Naive thymus-derived CD8-positive, alpha-beta T cell (primary cell): ENCODE measurements at places on chromosomes 2 and 18. TPM values are rescaled to one million over a fixed set of nuclear protein-coding genes. Genes with fewer than 3 reads are reported as not detected.
A peak's percentile ranks its signal among the peaks of the same experiment; 100 is the strongest.

DNA sequence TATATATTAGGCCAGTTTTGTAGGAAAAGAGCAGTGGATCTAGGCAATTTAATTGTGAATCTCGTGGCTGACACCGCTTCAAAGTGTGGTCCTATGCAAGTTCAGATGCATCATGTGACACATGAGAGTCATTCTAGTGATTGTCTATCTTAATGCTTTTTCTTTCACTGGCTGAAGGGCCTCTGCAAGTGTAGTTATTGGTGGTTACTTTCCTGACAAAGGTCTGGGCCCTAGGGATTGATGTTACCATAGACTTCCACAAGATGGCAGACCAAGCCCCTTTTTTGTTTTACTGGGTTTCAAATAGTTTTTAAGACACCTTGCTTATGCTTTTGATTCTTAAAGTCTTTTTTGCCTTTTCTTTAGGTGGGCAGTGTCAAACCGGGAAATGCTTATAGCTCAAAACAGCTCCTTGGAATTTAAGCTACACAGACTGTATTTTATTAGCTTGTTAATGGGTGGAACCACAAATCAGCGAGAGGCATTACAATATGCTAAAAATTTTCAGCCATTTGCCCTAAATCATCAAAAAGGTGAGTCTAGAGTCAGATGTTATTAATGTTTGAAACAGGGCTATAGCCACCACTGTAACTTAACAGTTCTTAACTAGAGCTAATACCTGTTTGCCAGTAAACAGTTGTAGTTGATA is 25.9 kb downstream of the CD8A start:
- DNase-seq, result peak; percentile 63

DNA sequence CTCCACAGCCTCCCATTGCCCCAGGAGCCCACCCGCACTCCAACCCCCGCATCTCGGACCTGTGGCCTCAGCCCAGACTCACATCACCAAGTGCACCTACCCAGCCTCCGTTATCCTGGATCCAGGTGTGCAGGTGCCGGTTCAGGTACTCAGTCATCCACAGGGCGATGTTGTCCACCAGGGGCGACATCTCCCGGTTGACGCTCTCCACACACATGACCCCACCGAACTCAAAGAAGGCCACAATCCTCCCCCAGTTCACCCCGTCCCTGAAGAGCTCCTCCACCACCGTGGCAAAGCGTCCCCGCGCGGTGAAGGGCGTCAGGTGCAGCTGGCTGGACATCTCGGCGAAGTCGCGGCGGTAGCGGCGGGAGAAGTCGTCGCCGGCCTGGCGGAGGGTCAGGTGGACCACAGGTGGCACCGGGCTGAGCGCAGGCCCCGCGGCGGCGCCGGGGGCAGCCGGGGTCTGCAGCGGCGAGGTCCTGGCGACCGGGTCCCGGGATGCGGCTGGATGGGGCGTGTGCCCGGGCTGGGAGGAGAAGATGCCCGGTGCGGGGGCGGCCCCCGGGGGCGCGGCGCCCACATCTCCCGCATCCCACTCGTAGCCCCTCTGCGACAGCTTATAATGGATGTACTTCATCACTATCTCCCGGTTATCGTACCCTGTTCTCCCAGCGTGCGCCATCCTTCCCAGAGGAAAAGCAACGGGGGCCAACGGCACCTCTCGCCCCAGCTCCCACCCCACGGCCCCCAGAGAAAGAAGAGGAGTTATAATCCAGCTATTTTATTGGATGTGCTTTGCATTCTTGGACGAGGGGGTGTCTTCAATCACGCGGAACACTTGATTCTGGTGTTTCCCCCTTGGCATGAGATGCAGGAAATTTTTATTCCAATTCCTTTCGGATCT is 1.3 kb downstream of the BCL2 start:
- DNase-seq, result peak; percentile 74

DNA sequence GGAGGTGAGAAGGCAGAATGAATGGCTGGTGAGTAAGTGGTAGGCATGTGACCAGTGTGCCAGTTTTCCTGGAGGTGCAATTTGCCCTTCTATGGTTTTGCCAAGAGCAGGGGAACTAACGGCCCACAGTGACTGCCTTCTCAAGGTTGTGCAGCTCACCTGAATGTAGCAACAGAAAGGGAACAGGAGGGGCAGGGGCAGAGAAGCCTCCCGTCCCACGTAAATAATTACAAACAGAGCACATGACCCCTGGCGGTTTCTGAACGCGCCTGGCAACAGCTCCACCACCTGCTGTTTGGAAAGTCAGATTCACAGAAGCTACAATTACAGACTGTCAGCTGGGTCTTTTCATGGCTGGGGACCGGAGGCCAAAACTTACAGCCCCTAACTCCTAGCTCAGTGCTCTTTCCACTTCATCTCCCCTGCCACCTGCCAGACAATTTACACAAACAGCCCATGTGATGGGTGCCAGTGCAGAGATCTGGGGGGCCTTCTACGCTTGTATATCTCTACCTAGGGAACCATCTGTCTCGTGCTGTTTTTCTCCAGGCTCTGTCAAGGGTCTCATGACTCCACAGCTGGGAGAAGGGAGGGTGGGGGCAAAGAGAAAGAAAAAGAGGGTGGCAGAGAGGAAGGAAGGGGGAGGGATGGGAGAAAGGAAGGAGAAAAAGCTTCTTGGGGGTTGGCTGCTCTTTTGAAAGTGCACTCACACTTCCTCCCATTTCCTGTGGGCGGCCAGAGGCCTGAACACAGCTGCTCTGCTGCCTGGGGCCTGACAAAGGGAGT is 69.6 kb downstream of the POLR1A start:
- peak; percentile 84 for DNase-seq

- DNase-seq, result no peak
These were observed 162.7 kb downstream of the PPP1R1C start for GRCh38 chr2:182148344-182148743.

GRCh38 chr18:9808295-9809241 is 77.2 kb upstream of the TXNDC2 start:
- no peak for DNase-seq

DNA sequence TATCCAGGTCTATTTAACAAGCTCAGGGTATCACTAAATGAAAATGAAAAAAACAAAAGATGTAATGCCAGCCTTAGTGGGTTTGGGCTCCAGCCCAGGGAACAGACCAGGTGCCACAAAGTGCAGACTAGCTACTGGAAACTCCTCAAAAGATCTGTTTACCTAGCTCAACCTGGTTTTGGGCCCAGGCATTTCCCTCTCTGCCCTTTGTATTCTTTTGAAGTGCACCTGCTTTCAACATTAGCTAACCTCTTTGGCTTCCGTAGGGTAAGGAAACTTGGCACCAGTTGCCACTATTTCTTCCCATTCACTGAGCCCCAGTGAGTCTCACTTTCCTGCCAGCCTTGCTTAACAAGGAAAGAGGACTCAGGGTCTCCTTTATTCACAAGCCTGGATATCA is 123.6 kb upstream of the CDCA7 start:
- DNase-seq, result no peak

DNA sequence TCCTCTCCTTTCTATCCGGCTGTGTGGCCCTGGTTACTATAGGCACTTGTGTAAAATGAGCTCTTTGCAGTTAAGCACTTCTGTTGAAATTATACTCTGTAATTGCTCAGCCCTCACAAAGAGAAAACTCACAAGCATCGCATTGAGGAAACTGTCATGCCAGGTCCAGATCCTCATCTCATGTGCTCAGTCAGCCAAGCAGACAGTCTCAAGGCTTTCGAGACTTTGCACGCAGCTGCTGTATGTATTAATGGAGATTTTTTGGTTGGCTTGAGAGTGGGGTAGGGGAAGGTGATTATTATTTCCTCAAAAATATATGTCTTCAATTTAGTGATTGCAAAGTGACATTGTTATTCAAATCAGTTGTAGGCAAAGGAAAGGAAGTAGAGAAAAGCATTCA is 33.0 kb upstream of the PHLPP1 start:
- no peak for DNase-seq

DNA sequence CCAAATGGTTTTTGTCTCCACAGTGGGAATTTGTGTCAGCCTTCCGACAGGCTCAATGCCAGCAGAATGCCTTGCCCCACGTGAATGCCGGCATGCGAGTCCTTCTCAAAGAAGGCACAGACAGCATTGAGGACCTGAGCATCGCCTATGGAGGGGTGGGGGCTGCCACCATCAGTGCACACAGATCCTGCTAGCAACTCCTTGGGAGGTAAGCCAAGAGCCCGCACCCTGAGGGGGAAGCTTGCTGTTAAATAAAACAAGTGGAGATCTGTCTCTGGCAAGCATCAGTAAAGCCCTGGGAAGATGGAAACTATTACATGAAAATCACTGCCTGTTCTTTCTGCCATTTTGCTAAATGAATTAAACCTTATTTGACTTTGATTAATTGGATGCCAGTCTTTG is 67.5 kb upstream of the BZW1 start:
- DNase-seq, result no peak

DNA sequence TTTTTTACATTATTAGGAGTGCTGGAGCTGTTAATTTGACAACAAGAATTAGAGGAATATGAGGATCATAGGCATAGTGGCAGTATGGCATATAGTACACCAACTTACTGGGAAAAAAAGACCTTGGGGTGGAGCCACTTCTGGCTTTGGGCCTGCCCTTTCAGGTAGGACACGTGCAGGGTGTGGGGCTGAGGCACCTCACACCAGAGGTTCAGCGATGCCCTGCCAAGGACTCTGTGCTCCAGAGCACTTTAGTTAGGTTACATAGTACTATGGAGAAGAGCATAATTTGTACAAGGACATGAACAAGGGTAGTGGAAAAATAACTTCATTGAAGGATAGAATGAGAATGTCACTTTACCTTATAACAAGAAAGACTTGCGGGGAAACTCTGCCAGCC is 77.1 kb upstream of the CD302 start:
- DNase-seq, result no peak

GRCh38 chr2:108417254-108417653 is 31.8 kb upstream of the GCC2 start:
- DNase-seq, result no peak

DNA sequence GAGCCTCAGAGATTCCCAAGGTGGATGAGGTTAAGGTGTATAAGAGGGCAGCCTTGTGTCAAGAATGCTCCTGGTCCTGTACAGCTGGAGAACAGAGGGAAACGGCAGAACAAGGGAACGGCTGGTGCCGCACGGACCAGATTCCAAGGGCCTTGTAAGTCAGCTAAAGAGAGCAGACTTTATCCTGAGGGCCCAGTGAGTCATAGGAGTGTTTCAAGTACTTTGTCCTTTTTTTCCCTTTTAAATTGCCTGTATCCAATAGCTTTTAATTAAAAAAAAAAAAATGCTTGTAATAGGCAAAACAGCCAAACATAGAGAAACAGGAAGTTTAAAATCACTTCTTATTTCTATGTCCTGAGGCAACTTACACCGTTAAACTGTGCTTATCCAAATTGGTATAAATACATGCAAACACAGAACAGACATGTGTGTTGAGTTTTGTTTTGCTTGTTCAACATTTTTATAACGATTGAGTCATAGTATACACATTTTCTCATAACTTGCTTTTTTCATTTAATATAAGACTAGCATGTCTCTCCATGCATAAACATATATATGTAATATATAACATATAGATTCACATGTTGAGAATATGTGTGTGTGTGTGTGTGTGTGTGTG is 42.1 kb upstream of the EVA1A start:
- DNase-seq, result no peak

DNA sequence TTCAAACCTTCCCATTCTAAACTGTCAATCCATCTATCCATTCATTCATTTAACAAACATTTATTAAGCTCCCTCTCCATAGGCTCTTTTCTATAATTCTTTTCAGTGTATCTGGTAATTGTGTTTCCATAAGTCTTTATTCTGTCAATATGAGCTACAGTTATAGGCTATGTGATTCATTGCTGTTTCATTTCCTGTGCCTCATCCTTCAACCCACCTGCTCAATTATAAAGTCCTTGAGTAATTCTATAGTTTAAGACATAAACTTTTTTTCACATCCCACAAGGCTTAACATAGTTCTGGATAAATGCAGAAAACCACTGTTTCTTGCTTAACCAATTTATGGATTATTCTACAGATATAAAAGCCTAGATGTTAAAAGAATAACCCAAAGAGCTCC is 84.2 kb upstream of the PIK3C3 start:
- DNase-seq, result no peak

GRCh38 chr18:45416168-45416567 is 199.1 kb upstream of the SLC14A2 start:
- no peak for DNase-seq

DNA sequence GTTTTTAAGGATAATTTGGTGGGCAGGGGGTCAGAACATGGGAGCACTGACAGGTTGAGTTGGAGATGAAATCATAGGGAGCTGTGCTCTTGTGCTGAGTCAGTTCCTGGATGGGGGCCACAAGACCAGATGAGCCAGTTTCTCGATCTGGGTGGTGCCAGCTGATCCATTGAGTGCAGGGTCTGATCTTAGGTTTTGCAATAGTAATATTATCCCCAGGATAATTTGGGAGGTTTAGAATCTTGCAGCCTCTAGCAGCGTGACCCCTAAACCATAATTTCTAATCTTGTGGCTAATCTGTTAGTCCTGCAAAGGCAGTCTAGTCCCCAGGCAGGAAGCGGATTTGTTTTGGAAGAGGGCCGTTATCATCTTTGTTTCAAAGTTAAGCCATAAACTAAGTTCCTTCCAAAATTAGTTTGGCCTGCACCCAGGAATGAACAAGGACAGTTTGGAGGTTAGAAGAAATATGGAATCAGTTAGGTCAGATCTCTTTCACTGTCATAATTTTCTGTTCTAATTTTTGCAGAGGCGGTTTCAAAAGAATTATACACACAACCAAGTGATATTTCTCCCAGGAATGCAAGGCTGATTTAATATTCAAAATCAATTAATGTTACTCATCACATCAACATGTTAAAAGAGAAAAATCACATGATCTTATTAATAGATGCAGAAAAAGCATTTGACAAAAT is 23.0 kb downstream of the DBI start:
- no peak for DNase-seq

- no peak for DNase-seq
These were observed 156.4 kb downstream of the RDH14 start for GRCh38 chr2:18403921-18404522.

GRCh38 chr18:22822841-22823508 is 110.2 kb upstream of the RBBP8 start:
- no peak for DNase-seq

DNA sequence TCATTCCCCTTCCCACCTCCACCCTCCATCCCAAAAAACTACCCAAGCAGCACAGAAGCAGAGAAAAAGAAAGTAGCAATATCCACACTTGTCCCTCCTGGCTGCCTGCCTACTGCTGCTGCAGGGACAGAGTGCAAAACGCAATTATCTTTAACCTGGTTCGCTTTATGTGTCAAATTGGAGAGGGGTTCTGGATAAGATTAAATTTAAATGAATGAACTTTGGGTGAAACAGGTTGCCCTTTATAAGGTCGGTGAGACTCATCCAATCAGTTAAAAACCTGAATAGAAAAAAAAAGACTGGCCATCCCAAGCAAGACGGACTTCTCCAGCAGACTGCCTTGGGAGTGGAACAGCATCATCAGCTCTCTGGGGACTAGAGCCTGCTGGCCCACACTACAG is 62.6 kb downstream of the ANKRD44 start:
- no peak for DNase-seq

GRCh38 chr2:204560902-204561301 is 15.6 kb downstream of the PARD3B start:
- no peak for DNase-seq

GRCh38 chr18:68179811-68180210 is 535.1 kb downstream of the TMX3 start:
- DNase-seq, result no peak

Gene MOCOS
- total RNA-seq, result 0.08 TPM

Gene SERPINB11
- not detected for total RNA-seq
